ENCODE measurements at places on chromosomes 5 and 9.

- DNase-seq: peak; percentile 54
These were observed 35.3 kb upstream of the CLPTM1L start for GRCh38 chr5:1380011-1380817.

- no peak for DNase-seq
These were observed 71.8 kb downstream of the TNC start for GRCh38 chr9:115046199-115046598.

- no peak for DNase-seq
These were observed 42.8 kb downstream of the RAPGEF1 start for GRCh38 chr9:131697097-131697496.

- no peak for DNase-seq
These were observed 348.2 kb downstream of the IRX1 start for GRCh38 chr5:3943859-3944258.

DNA sequence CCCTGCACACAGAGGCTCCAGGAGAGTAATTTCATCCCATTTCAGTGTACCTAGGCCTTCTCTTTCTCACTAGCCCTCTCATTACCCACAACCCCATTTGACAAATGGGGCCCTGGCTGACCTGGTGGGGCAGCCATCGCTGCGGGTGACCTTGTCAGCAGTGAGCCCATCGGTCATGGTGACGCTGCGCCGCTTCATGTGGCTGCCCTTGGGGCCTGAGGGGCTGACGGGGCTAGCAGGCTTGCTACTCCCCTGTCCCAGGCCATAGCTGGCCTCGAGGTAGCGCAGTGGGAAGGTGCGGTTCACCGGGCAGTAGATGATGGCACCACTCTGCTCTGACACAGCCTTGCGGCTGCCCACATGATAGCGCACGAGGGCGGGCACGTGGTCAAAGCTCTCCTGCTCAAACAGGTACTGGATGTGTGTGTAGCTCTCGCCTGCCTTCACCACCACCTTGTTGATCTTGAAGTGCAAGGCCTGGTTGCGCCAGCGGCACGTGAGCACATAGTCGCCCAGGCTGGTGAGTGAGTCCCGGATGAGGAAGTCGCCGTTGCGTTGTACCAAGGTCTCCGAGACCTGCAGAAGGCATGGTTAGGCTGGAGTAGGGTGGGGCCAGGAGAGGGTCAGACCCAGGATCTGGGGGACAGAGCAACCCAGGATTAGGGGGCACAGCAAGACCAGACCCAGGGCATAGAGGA is 14.1 kb upstream of the TOR2A start:
- DNase-seq: no peak

- DNase-seq: no peak
These were observed 76.4 kb upstream of the CKMT2 start for GRCh38 chr5:81156732-81157131.

DNA sequence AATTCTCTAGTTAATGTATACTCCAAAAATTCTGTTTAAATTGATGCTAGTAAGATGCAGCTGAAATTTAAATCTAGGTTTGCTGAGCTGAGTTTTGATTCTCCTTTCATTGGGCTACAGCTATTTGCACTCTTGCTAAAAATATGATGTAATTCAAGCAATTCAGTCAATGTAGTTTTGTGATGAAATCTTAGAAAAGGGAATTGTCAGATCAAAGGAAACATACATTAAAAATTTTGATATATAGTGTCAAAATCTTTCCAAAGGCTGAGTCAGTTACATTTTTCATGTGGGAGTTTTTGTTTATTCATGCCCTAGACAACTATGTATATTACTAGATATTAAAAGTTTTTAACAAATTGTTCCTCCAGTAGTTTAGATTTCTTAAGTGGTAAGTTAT is 334.9 kb upstream of the DAB2 start:
- DNase-seq: no peak

- peak; percentile 26 for DNase-seq
These were observed 18.5 kb upstream of the SNX2 start for GRCh38 chr5:122756264-122756911.

DNA sequence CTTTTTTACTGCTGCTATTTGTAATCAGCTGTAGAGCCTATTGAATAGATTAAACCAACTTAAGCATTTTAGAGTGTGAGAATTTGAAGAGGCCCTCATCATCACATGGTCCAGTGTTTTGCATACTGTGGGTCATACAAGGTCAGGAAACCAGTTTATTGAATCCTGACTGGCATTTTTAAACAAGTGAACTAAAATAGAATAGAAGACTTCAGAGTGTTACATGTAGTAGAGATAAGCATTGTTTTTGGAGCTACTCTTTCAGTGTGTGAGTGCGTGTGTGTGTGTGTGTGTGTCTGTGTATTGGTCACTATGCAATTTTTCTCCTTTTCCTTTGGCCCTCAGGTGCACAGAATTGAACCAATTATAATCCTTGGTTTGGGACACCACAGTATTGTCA is 114.4 kb downstream of the SLC28A3 start:
- DNase-seq: no peak

GRCh38 chr5:178117923-178118701 is 4.8 kb downstream of the N4BP3 start:
- DNase-seq: no peak

- no peak for DNase-seq
These were observed 20.8 kb downstream of the LHFPL2 start for GRCh38 chr5:78627766-78628165.

DNA sequence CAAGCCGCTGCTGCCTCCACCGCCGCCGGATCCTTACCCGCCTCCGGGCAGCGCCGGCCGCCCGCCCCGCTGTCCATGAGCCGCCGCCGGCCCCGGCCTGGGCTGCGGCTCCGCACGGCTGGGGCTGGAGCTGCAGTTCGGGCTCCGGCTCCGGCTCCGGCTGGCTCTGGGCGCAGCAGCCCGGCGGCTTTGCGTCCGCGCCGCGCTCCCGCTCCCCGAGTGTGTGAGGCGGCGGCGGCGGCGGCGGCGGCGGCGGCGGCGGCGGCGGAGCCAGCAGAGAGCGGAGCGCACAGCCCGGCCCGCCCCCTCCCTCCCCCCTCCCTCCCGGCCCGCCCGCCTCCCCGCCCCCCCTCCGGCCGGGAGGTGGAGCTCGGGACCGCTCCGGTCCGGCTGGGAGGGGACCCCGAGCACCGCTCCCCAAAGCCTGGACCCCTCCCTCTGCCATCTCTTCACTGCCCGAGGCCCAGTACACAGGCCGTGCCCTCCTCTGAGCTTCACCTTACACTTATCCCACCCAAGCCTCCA is at the start of gene PCDH1:
PCDH1 (minus strand) TSS at position 225 of the 525 bp plus-strand sequence; CDS start at position 77, 148 bp downstream.
- DNase-seq: no peak

- no peak for DNase-seq
These were observed 460.8 kb downstream of the CDH10 start for GRCh38 chr5:24183981-24184380.

DNA sequence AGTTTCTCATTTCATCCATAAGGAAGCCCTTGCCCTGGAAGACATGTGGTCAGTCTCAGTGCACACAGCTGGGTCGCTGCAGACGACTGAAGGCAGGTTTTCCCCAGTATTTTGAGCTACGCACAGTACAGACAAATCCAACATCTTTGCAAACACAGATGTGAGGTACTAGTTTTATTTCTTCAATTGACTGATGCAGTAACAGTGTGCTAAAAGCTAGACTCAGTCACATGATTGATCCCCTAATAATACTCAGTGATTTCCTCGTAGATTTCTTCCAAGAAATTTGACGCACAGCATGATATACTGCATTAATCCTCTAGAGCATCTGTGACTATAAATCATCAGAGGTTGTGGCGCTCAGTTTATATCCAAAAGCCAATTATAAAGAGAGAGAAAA is 346.1 kb downstream of the DIRAS2 start:
- no peak for DNase-seq

GRCh38 chr5:72633649-72634048 is 126.4 kb upstream of the ZNF366 start:
- DNase-seq: no peak

- no peak for DNase-seq
These were observed 116.3 kb upstream of the SLC25A48 start for GRCh38 chr5:135718151-135718550.

DNA sequence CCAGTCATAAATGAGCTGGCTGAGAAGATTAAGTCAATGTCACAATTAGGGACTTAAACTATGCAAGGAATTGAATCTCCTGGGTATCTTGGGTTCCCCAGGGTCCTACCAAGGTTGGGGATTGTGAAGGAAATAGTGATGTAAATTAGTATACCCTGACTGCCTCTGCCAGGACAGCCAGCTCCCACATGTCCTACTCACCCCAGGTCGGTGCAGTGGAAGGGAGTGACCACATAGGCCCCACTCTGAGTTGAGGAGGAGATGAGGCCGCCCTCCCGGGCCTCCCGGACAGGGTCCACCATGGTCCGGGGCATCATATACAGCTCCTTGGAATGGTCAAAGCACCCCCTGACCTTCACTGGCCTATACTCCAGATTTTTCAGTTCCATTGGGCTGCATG is 2.7 kb downstream of the SURF1 start:
- no peak for DNase-seq

DNA sequence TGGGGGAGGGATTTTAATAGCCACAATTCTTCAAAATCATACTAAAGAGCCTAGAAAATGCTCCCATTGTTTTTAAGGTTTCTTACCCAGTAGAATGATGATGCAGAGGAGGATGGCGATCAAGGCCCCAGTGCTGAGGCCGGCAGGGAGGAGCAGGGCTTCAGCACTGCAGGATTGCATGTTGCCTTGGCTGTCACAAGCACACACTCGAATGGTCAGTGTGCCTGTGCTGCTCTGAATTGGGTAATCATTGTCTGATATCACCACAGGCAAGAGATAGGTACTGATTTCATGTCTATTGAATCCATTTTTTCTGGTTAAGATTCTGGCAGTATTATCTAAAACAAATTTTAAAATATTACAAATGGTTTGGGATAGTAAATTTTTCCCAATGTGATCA is 153.3 kb downstream of the CDH10 start:
- DNase-seq: no peak

- DNase-seq: no peak
These were observed 27.0 kb downstream of the ERAP2 start for GRCh38 chr5:96903300-96903699.

DNA sequence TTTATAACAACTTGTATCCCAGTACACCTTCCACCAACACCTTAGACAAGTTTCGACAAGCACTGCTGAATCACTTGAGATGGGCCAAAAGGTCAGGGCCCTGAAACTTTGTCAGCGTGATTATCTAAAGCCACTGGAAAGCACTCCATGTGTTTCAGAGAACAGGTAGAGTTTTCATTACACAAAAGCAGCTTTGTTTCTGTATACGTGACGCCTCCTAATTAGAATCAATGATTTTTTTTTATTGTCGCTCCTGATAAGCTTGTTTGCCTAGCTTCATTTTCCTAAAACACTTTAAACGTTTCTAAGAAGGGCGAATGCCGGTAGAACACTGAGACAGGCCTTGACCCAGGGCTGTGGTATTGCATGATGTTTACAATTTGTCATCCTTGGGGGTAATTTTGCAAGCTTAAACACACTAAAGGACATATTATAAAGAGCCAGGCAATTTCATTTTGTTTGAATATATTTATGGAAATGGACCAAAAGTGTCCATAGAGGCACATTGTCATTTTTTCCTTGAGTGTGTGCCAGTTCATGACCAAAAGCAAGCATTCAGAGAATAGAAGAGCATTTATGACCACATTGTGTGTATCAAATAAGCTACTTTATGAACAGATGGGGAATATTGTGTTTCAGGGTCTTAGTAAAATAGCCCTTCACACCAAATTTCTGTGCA is 193.6 kb downstream of the GLIS3 start:
- DNase-seq: no peak

- no peak for DNase-seq
These were observed 51.0 kb downstream of the HABP4 start for GRCh38 chr9:96500696-96501632.

GRCh38 chr9:133137451-133138231 is 16.6 kb upstream of the RALGDS start:
- DNase-seq: no peak

GRCh38 chr9:114524247-114524681 is 19.0 kb upstream of the WHRN start:
- no peak for DNase-seq

GRCh38 chr9:130666393-130667119 is 2.2 kb downstream of the PRDM12 start:
- DNase-seq: no peak

DNA sequence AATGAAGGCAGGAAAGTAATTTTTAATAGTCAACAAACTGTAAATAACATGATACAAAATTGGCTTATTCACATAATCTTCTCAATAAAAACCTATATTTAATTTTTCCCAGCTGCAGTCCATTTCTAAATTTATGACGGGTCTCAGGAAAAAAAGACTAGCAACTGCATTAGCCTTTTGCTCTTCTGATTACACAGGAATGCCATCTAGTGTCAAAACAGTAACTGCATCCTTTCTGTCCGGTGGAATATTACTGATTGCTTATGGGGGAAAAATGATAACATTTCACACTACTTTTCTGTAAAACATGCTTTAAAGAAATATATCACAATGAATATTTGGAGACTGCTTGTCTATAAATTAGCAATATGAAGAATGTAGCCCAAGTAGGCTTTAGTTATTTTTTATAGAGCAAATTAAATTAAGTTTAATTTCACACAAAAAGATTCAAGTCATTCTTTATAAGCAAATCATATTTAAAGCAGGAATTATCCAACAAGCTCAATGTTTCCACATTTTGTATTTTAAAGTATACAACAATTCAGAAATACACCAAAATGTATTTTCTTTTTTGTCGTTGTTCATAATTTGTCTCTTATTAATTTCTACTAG is 534.7 kb downstream of the CDH10 start:
- no peak for DNase-seq

DNA sequence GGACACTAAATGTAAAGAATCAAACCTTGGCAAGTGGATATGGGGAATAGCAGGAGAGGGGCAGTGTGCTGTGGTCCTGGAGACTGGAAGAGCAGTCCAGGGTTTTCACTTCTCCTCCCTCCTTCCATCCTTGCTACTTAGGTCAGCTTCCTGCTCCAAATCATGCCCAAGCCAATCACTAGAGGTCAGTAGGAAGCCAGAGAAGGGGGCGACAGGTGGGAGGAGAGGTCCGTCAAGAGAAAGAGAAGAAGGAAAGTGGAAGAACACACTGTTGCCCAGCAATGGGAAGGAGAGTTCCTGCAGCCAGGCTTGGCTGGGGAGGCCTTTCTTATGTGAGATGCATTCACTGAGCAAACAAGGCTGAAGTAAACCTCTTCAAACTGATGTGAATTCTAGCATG is 289.6 kb downstream of the DTWD2 start:
- no peak for DNase-seq

DNA sequence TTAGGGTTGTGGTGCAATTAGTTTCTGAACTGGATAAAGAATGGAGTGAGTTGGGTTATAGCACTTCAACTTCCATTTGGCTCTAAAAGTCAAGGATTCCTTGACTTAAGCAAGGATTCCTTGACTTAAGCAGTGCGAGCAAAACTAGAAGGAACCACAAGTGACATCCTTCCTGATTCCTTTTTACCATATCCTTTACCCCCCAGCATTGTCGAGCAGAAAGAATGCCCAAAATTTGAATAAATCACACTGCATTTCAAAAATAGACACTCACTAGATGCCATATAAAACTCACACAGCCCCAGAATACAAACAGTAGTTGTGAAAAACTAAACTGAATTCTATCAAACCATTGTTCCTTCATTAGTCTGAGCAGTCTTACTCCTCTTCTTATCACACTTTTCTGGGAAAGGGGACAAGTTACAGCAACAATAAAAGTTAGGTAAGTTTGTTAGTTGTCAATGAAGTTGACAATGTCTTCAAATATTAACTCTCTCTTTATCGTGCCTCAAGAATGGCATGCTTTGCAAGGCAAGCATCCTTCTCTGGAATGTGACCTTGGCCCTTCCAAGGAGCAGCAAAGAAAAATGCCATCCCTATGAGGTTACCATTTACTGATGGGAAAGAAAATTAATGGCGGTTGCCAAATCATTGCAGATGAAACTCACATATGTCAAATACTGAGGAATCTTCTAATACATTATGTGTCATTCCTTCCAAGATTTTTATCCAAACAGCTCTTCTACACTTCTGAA is 273.3 kb upstream of the ANKRD55 start:
- DNase-seq: no peak

All from GM12891 (cell line).